ENCODE measurements at places on chromosomes 5 and 9.

DNA sequence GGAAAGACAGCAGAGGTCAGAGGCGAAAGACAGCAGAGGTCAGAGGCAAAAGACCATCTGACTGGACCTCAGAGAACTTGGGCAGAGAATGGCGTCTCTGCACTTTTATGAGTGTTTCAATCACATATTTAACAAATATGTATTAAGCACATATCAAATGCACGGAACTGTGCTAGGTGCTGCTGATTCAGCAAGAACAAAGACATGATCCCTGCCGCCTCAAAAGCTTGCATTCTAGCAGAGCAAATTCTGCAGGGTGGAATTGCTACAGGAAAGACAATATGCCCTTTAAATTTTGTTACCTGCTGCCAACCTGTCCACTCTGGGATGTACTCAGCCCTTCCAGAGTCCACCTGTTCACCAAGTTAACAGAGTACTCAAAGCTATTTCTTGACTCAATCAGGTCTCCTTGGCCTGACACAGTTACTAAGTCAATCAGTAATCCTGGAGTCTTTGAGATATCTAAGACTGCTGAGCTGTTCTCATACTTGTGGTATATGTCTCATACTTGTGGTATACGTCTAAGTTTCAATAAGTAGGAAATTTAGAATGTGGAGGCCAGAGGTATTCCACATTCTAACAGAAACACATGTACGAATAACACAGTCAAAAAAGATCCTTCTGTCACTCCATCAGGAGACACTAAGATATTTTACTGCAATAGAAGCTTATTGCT is 131.8 kb downstream of the GNAQ start:
- DNase-seq, result no peak
- H3K4me3 ChIP-seq, result no peak overlapping the region
- no peaks in the 10 kb centered on the region for H3K36me3 ChIP-seq
- H3K27ac ChIP-seq, result no peak overlapping the region

GRCh38 chr5:8750100-8750499 is 795.8 kb downstream of the SEMA5A start:
- H3K27ac ChIP-seq, result no peak overlapping the region
- DNase-seq, result no peak
- H3K4me3 ChIP-seq, result no peak overlapping the region
- no peaks in the 10 kb centered on the region for H3K36me3 ChIP-seq
- H3K4me1 ChIP-seq, result no peaks in the 10 kb centered on the region

DNA sequence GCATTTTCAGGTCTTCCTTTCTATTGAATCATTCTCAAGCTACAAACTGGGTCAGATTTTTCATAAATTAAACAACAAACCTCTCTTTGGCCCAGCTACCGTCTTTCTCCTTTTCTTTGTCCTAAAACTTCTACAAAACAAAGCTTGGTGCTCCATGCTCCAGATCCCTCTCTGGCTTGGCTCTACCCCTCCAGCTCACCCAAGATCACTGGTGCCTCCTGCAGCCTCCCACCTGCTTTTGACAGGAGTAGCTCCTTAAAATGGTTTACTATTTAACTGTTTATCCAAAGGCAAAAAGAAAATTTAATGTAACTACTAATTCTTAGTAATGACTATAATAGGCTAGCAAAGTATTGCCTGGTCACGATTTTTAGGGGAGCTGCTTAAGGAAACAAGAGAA is 10.7 kb upstream of the SERINC5 start:
- no peak for DNase-seq
- H3K27ac ChIP-seq, result no peak overlapping the region

DNA sequence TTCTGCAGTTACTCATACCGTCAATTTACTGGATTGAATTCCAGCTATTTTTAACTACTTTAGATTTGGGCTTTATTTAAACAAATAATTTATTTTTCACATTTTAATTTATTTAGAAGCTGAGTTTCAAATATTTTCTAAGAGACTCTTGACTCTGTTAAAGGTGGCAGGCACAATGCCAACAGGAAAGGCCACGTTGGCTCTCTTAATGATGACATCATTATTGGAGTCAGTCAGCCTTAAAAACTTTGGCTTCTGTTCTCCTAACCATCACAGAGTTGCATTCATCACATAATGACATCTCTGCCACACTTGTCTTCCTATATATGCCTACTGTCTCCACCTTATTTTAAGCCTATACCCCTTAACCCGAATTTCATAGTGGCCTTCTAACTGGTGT is 172.3 kb upstream of the PLPPR1 start:
- no peak for DNase-seq
- no peak overlapping the region for H3K4me3 ChIP-seq
- H3K4me1 ChIP-seq, result no peaks in the 10 kb centered on the region
- no peaks in the 10 kb centered on the region for H3K27me3 ChIP-seq

- DNase-seq, result no peak
- no peaks in the 10 kb centered on the region for H3K4me1 ChIP-seq
- peaks cover 27% of the 10 kb centered on the region for H3K36me3 ChIP-seq
- H3K4me3 ChIP-seq, result no peak overlapping the region
Measured at GRCh38 chr9:37514999-37515398, 29.3 kb downstream of the POLR1E start.

- no peak overlapping the region for H3K27ac ChIP-seq
- no peak overlapping the region for H3K4me3 ChIP-seq
- no peak for DNase-seq
- no peaks in the 10 kb centered on the region for H3K4me1 ChIP-seq
Measured at GRCh38 chr9:130381660-130382059, 63.1 kb upstream of the ASS1 start.

DNA sequence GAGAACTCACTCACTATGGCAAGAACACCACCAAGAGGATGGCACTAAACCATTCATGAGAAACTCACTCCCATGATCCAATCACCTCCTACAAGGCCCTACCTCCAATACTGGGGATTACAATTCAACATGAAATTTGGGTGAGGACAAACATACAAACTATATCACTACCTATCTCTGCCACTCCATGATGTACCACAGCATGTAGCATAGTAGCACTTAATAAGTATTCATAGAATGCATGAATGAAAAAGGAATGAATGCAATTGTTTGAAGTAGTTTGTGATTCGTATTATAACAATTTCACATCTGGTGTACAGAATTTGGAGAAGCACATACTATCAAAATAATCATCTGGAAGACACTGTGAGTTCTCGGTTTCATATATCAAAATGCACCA is 27.9 kb upstream of the SLC24A2 start:
- no peak overlapping the region for H3K4me3 ChIP-seq
- H3K27me3 ChIP-seq, result no peaks in the 10 kb centered on the region
- H3K27ac ChIP-seq, result no peak overlapping the region
- no peaks in the 10 kb centered on the region for H3K4me1 ChIP-seq
- no peak for DNase-seq

DNA sequence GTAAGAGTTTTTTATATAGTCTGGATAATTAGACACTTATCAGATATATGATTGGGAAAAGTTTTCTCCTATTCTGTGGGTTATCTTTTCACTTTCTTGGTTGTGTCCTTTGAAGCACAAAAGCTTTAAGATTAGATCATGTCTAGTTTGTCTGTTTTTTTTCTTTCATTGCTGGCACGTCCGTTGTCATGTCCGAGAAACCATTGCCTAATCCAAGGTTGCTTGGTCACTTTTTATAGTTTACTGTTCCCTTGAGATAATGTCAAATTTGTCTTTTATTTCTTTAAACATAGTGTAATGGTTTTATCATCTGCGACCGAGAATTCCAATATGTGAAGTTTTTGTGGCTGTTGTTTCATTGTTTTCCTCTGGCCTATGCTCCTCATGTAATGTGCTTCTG is 28.8 kb downstream of the GARNL3 start:
- H3K27ac ChIP-seq, result no peak overlapping the region
- no peak overlapping the region for H3K4me3 ChIP-seq
- DNase-seq, result no peak
- no peaks in the 10 kb centered on the region for H3K27me3 ChIP-seq
- no peaks in the 10 kb centered on the region for H3K36me3 ChIP-seq
- no peaks in the 10 kb centered on the region for H3K4me1 ChIP-seq

DNA sequence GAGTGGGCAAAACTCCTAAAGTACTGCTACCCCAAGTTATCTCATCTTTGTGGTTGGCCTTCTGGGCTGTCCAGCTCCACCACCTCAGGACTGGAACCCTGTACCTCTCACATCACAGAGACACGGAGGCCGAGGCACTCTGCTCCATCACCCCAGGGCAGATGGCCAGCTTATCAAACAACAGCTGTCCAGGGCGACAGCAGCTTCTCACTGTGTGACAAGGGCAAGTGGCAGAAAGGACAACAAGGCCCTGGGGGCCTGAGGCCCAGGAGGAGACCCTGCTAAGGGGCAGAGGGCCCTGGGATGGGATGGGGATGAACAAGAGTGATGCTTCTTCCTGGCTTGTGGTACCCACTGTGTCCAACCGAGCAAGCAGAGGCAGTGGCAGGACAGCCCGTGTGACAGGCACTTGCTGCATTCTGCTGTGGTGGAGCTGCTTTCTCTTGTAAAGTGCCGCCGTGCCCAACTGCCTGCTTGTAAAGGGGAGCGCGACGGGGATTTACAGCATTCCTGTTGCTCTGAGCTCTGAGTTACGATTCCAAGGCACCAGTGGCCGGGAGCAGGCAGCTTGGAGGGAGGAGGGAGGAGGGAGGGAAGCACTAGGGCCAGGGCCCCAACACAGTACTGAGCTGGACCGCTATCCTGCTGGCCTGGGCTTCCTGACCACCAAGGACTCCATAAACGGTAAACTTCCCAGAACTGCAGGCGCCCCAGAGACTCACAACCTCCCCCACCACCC is 71.2 kb downstream of the SHB start:
- H3K27ac ChIP-seq, result no peak overlapping the region
- H3K36me3 ChIP-seq, result peaks cover 13% of the 10 kb centered on the region
- H3K4me3 ChIP-seq, result no peak overlapping the region
- H3K4me1 ChIP-seq, result peaks cover 16% of the 10 kb centered on the region
- no peak for DNase-seq

DNA sequence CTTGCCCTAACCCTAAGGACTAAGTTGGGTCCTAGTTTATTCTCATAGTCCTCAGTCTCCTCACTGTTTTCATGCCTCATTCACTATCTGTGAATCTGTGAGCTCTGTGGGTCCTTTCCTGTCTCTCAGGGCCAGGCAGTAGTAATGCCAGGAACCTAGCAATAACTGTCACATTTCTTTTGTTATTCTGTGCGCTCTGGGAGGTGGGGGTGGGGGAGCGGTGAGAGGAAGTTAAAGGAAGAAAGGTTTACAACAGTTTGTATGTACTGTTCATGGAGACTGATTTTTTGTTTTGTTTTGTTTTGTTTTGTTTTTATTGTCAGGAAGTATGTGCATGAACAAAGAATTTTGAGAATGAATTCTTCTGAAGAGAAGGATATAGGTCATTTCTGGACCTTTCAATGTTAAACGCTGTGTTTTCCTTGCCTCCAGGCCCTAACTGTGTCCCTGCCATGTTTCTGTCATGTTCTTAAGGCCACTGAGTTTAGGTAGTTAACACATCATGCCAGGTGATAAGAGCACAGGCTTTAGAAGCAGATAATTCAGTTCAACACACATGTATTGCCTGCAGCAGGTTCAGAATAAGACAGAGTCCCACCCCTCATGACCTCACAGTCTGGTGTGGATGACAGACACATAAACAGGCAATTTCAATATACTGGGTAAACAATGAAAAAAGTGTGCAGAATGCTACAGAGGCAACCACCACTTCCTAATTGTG is 13.3 kb upstream of the FEM1C start:
- H3K4me3 ChIP-seq, result no peak overlapping the region
- no peaks in the 10 kb centered on the region for H3K36me3 ChIP-seq
- no peaks in the 10 kb centered on the region for H3K4me1 ChIP-seq
- H3K27me3 ChIP-seq, result no peaks in the 10 kb centered on the region
- H3K27ac ChIP-seq, result no peak overlapping the region

DNA sequence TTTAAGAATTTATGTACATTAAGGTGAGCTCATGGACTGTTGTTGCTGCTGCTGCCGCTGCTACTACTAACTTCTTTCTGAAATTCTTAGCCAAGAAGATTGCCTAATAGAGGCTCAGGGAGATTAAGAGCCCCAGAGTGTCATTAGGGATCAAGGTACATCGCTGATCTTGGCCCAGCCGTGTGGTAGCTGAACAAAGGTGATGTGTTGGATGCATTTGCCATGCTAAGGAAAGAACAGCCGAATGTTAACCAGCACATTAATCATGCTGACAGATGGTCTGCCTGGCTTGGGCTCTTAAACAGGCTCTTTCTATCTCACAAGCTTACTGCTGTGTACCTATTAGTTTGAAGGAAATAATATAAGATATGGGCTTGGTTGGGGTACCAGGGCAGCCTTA is 137.1 kb downstream of the KCTD16 start:
- no peak for DNase-seq
- no peaks in the 10 kb centered on the region for H3K4me1 ChIP-seq
- no peaks in the 10 kb centered on the region for H3K36me3 ChIP-seq

DNA sequence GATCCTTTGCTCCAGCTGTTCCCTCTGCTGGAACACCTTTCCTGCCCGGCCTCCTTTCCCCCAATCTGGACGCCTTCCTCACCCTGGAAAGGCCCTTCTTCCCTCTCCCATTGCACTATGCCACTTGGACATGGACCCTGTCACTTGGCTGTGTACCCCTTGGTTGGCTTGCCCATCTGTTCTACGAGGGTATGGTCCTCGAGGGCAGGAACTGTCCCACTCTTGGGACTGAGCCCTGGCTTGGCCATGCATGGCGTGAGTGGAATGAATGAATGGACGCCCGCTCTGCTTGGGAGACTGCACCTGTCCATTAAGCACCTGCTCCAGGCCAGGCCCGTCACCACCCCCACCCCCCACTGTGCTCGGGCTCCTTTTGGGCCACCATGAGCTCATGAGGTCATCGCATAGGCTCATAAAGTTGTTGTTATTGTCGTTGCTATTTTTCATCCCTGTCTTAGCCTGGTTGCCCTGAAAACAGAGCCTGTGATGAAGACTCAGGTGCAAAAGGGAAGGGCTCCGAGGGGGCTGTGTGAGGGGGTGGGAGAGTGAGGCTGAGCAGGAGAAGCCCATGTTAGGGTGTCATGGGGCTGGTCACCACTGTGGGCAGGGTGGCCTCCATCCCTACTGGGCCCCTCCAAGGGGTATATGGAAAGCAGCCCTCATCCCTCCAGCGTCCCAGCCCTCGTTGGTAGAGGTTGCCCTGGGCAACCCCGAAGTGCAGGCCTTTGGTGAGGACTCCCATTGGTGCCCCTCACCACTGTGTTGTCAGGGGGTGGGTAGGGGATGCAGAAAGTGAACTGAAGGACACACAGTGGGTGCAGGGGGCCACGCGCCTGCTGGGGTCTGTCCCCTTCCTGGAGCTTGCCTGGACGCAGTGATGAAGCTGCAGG is 57.2 kb upstream of the IER5L start:
- no peaks in the 10 kb centered on the region for H3K27me3 ChIP-seq
- no peak overlapping the region for H3K4me3 ChIP-seq
- no peaks in the 10 kb centered on the region for H3K36me3 ChIP-seq
- no peak overlapping the region for H3K27ac ChIP-seq
- no peak for DNase-seq
- H3K4me1 ChIP-seq, result peaks cover 9% of the 10 kb centered on the region

GRCh38 chr9:105093685-105094084 is 150.8 kb upstream of the SLC44A1 start:
- H3K4me3 ChIP-seq, result no peak overlapping the region
- H3K36me3 ChIP-seq, result no peaks in the 10 kb centered on the region
- H3K27ac ChIP-seq, result no peak overlapping the region
- H3K4me1 ChIP-seq, result no peaks in the 10 kb centered on the region
- no peak for DNase-seq
